ENCODE measurements at places on chromosomes 16 and 17. TPM values are rescaled to one million over a fixed set of nuclear protein-coding genes. Genes with fewer than 3 reads are reported as not detected.

The CDC6 gene
- 1.9 TPM for total RNA-seq

The CNGB1 gene
- total RNA-seq, result not detected

The RAI1 gene
- 32.3 TPM for total RNA-seq

The SMTNL2 gene
- 13.2 TPM for total RNA-seq

GRCh38 chr16:17370731-17371285 lies 100.0 kb downstream of the XYLT1 start:
- DNase-seq, result no peak

DNA sequence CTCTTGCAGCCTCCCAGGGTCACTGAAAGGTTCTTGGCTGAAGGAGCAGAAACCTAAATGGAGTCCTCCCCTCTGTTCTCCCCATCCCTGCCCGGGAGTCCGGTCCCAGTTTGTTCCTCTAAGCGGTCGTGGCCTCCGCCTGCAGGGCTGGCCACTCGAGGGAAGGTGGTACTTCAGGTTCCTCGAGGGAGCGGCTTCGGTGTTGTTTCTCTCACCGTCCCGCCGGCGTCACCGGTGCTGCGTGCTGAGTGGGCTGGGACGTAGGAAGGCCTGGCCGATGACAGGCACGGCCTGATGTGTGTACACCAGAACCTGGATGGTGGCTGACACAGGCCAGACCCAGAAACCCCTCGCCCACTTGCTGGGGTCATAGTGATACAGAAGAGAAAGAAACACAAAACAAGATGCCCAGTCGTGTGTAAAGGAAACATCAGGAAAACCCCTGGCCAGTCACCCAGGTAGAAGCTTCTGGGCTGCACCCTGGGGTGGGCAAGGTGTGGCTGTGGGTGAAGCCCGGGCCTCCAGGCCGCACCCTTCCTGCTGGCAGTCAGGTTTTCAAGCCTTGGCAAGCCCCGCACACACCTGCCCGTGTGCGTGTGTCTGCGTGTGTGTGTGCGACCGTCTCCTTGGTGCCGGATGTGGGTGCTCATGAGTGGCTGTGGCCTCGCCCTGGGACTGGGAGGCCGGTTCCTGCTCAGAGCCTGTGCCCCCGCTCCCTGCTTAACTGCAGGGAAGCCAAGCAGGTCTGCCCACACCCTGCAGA lies 52.0 kb downstream of the BAIAP2 start:
- no peak for DNase-seq

DNA sequence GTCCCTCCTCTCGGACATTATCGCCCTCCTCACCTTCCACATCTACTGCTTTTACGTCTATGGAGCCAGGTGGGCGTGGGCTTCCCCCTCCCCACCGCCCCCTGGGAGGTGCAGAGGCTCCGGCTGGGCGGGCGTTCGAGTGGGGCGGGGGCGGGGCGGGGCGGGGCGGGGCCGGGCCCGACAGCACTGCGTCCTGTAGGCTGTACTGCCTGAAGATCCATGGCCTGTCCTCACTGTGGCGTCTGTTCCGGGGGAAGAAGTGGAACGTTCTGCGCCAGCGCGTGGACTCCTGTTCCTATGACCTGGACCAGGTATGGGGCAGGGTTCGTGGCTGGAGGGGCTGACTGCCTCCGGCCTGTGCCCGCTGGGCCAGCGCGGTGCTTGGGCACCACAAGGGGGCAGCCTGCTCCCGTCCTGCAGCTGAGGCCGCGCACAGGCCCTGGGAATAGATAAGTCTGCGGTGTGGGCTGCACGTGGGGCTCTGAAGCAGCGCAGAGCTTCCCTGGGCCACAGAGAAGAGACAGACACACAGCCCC lies 9.2 kb downstream of the PIGQ start:
- peak; percentile 77 for DNase-seq

DNA sequence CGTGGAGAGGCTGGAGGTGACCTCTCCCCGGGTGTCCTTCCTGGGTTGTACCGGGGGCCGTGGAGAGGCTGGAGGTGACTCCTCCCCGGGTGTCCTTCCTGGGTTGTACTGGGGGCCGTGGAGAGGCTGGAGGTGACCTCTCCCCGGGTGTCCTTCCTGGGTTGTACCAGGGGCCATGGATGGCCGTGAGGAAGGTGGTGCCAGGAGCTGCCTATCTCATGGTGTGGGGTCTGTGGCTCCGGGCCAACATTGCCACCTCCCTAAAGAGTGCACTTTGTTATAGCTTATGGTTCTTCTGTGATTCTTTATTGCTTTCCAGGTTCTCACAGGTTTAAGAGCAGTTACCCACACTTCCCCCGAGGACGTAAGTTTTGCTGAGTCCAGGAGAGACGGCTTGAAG lies 86.3 kb upstream of the ZNF750 start:
- no peak for DNase-seq

All from left cardiac atrium (tissue), 4 donors.